ENCODE measurements at places on chromosomes 6 and 20.

- DNase-seq = no peak
Observed at GRCh38 chr20:14312001-14312400, 25.4 kb downstream of the FLRT3 start.

- peak; percentile 29 for DNase-seq
Observed at GRCh38 chr6:105326833-105327770, 75.8 kb downstream of the PREP start.

DNA sequence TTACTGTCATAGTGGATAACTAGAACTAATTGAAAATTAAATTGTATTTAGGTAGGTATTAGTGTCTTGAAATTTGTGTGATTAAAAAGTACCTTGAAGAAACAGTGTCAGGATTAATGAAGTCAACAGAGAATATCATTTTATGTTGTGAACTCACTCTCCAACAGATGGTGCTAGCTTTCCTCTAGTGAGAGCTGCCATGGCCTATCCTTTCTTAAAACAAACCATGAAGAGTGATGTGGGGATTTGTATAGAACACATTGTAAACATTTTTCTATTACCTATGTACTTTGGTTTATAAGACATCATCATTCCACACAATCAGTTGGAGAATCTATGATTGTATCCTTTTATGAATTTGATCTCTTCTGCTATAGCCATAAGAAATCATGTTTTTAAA, 4.8 kb upstream of the SRSF12 start:
- DNase-seq = no peak

DNA sequence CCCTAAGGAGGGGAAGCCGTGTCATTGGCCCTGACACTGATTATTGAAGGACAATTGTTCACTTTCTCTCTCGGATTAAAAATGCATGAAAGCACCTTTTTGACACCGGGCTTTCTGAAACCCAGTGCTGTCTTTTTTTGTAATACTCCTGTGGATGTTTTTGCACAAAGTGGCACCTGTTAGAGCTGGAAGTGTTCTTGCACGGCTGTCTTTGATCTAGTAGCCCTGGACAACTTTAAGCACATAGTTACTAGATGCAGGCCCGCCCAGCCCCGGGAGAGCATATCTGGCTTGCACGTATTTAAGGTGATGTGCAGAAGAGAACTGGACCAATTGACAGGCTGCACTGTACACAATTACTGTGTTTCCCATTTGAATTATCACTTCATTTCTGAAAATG, 72.6 kb downstream of the ARID1B start:
- no peak for DNase-seq

DNA sequence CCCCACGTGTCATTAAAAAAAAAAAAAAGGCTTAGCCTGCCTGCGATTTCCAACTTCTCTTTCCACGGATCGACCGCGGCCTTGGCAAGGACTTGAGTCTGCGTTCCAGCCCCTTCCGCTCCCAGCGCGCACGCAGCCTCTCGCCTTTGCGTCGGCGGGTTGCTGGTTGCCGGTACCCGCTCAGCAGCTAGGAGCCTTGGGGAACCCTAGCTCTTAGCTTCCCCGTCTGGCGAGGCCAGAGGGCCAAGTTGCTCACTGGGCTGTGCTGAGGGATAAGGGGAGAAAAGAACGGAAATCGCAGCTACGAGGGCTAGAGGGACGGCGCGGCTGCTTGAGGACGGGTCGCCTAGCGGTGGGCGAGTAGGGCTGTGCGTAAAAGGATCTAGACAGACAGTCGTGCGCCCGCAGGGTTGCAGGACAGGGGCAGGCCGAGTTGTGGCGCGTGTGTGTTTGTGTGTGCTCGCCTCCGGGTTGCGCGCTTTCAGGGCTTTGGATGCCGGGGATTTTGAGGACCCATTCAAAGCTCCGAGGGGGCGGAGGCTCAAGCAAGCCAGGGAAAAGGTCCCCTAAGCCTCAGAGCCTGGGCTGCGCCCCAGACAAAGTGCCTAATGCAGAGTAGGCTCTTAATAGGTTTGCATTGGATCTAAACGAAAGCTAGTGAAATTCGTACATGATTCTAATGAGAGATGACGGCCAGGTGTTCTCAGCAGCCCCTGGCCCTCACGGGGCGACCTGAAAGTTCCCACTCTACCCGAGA, 40.5 kb upstream of the OSTM1 start:
- no peak for DNase-seq

GRCh38 chr6:6964675-6965074, 143.1 kb upstream of the RREB1 start:
- no peak for DNase-seq

- no peak for DNase-seq
Observed at GRCh38 chr6:158110986-158111385, 57.1 kb downstream of the SERAC1 start.

GRCh38 chr20:48571949-48572847, 255.6 kb downstream of the PREX1 start:
- DNase-seq = no peak

- no peak for DNase-seq
Observed at GRCh38 chr6:36131511-36132245, 1.4 kb downstream of the MAPK13 start.

- DNase-seq = no peak
Observed at GRCh38 chr20:4613718-4614620, 107.7 kb upstream of the PRND start.

DNA sequence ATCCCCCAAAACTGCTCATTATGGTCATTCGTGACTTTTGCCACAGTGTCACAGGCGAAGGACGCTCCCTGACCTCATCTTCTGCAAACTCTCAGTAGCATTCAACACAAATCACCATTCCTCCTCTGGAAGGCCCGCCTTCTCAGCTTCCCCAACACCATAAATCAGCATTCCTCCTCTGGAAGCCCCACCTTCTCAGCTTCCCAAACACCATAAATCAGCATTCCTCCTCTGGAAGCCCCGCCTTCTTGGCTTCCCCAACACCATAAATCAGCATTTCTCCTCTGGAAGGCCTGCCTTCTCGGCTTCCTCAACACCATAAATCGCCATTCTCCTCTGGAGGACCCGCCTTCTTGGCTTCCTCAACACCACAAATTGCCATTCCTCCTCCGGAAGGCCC, 288.0 kb upstream of the AGPAT4 start:
- no peak for DNase-seq

GRCh38 chr6:47974106-47974505, 136.9 kb downstream of the PTCHD4 start:
- no peak for DNase-seq

DNA sequence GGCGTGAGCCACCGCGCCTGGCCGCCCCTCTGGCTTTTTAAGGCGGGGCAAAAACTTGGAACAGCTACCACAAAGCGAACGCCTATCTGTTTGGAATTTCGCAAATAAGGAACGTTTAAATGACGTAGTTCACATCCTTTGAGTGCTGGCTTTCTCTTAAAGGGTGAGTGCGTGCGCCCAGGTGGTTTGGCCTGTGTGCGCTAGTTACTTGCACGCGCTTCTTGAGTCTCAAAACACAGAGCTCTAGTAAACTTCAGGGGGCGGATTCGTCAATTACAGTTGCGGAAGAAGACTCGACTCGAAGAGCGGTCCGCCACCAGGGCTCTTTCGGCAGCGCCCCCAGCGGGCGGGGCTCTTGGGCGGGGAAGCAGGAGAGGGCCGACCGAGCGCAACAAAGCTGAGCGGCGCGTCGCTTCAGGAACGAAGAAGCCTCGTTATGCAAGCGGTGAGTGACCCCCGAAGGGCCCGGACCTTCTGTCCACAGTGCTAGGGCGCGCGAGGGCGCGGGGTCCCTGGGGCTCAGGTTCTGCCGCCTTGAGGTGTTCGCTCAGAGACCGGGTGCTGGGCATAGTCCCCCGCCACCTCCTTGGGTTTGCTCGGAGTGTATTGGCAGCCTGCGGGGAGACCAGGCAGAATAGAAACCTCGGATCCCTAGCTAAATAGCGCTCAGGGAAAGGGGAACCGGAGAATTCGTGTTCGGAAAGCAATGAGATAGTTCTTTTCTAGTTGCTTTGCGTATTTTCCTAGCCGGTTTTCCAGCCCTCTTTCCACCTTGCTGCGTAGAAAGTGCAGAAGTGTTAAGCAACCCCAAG, at the start of gene SYCP2L:
Gene SYCP2L (plus strand): TSS at position 362 of the 812 bp plus-strand sequence. CDS start 75 bp downstream, at position 437.
- peak; percentile 54 for DNase-seq

GRCh38 chr20:4156411-4156810, 141.1 kb upstream of the RNF24 start:
- DNase-seq = no peak

GRCh38 chr20:63696306-63696627, 185 bp upstream of the TNFRSF6B start:
- no peak for DNase-seq

- no peak for DNase-seq
Observed at GRCh38 chr6:27777126-27777525, 135.1 kb downstream of the OR2B2 start.

- no peak for DNase-seq
Observed at GRCh38 chr20:63737945-63738686, 1.5 kb upstream of the SLC2A4RG start.

GRCh38 chr6:33193619-33194018, 1.4 kb upstream of the COL11A2 start:
- DNase-seq = no peak

- DNase-seq = no peak
Observed at GRCh38 chr20:46992640-46993035, 98.0 kb downstream of the EYA2 start.

DNA sequence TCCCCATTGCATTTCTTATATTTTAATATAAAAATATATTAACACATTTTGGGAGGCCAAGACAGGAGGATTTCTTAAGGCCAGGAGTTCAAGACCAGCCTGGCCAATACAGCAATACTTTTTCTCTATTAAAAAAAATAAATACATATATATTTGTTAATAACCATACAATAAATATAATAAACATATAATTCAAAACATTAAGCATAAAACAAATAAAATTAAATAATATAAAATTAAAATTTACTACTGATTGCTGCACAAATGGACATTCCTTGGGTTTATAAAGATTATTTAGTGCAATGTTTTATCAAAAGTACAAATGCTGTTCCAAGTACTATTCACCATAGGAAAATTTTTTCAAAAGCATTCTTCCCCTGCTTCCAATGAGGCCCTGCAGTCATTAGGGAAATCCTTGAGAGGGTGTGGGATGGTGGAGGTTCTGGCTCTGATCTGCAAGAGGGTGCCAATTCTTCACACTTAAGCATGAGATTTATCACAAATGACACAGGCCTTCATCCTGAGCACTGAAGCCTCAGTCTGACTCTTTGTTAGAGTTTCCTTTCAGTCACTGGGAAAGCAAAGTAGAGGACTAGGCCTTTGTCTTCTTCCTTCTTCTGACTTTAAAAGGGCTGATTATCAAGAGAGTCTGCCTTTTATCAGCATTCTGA, 596.7 kb downstream of the EPM2A start:
- DNase-seq = no peak

- DNase-seq = no peak
Observed at GRCh38 chr6:83220121-83220520, 27.0 kb downstream of the RWDD2A start.

DNA sequence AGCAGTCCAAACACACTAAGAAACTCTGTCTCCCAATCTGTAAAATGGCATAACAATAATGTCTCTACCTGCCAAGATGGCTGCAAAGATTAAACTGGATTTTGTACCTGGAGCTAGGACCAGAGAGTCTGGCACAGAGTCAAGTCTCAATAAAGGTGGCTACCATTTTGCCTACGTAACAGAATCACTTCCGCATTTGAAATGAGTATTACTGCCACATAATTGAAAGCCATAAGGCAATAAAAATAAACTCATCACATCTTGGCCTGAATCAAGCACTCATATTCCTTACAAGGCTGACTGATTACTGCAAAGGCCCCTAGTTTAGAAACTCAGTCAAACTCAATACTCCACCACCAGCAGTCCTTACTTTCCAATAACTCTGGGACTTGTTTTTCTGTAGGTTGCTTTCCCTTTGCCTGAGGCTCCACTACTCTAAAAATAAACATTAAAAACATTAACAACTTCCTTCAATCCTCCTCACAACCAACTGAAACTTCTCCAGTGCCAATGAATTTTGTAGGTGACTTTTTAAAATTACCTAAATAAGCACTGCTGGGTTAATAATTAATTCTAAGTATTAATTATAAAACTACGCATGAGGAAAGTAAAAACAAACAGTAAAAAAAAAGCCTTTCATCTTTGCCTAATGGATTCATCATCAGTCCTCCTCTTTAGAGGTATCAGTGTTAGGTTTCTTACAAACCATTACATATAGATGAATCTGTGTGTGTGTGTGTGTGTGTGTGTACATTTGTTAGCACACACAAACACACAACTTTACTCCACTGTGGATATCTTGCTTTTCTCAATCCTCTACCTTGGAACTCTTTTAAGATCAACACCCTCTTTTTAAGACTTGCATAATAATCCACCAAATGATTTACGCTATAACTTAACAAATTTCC, 3.7 kb downstream of the KIF16B start:
- DNase-seq = no peak

GRCh38 chr20:61769286-61769832, 296.3 kb downstream of the TAF4 start:
- DNase-seq = no peak

- no peak for DNase-seq
Observed at GRCh38 chr6:167824591-167825331, 1.9 kb upstream of the AFDN start.

DNA sequence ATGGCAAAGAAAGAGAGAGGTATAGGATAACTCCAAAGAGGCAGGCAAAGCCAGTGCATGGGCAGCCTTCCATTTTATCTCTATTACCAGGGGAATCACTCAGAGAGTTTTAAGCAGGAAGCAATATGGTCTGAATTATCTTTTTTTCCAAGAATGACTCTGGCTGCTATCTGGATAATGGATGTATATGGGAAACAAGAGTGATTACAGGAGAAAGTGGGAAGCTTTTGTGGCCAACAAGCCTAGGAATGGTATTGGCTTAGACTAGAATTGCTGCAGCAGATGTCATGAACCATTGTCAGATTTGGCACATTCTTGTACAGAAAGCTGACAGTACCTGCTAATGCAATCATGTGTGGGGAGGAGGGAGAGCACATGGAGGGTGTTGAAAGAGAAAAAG, 73.0 kb upstream of the BTBD3 start:
- no peak for DNase-seq

GRCh38 chr20:32282461-32282860, 5.0 kb downstream of the KIF3B start:
- no peak for DNase-seq

DNA sequence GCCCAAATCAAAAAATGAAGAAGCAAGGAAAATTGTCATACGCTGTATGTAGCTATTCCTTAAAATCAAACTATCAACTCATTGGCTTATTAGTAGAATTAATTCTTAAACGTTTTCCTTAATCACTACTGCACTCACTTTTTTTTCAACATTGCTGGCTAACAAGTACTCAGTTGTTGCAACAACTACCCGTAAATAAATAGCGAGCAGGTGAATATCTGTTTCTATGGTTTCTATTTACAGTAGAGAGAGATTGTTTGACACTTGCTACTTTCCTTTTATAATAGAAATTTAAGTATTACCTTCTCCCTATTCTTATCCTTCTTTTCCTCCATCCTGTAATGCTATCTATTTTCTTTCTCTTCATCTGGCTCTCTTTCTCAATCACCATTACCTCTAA, 25.1 kb downstream of the FRK start:
- DNase-seq = no peak

- DNase-seq = no peak
Observed at GRCh38 chr6:139175389-139175948, 40.6 kb downstream of the HECA start.

GRCh38 chr6:47465117-47465516, 12.5 kb upstream of the CD2AP start:
- no peak for DNase-seq
